Esophagus squamous epithelium (tissue), 5 donors: ENCODE measurements at places on chromosomes 7 and 10.

DNA sequence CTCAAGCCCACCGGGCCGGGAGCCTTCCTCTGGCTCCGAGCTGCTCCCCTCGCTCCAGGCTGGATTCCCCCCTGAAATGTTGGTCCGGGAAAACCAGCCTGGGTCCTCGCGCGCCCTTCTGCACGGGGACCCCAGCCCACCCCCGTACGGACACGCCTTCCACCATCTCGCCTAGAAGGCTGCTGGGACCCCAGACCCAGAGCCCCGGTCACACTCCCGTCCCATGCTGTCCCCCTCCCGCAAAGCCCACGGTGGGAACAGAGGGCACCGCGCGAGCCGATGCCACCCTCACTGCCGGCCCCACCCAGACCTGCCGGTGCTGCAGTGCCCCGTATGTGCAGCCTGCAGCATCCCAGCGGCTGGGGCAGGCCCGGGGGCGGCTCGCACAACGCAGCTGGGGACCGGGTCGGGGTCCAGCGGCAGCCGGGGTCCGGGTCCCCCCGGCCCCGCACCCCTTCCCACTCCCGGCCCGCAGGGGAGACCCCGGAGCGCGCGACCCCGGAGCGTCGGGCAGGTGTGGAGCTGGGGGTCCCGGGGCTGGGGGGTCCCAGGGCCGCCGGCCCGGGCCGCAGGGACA lies 871 bp downstream of the SPOCK2 start:
- H3K36me3 ChIP-seq = peaks cover 6% of the 10 kb centered on the region
- peak overlapping the region; percentile 63 for H3K27ac ChIP-seq
- peaks cover 37% of the 10 kb centered on the region for H3K27me3 ChIP-seq
- H3K4me1 ChIP-seq = peaks cover 35% of the 10 kb centered on the region
- peak overlapping the region; percentile 56 for H3K4me3 ChIP-seq

DNA sequence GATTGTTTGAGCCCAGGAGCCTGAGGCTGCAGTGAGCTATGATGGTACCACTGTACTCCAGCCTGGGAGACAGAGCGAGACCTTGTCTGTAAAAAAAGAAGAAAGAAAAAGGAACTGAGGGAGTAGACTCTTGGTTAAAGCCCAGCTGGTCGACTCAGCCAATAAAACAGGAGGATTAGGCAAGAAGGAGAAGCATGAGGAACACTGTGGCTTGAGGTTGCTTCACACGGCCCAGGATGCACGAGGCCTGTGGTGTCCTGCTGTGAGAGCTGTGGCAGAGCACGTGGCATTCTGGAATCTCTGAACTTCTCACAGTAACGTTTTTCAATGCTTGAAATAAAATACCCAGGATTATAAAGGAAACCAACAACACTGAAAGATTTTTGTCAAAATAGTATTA lies 93.3 kb downstream of the CUL2 start:
- H3K4me3 ChIP-seq = no peak overlapping the region
- no peaks in the 10 kb centered on the region for H3K27me3 ChIP-seq
- no peak overlapping the region for H3K27ac ChIP-seq
- DNase-seq = no peak

DNA sequence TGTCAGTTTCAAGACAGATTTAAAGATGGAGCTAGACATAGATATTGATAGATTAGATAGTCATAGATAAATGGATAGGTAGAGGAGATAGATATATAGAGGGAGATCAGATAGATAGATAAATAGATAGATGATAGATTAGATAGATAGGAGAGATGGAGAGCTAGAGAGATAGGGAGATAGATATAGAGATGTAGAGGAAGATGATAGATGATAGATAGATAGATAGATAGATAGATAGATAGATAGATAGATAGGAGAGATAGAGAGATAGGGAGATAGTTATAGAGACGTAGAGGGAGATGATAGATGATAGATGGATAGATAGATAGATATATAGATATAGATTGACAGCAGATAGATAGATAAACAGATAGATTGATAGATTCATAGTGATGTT lies 1038.8 kb upstream of the AUTS2 start:
- H3K27ac ChIP-seq = no peak overlapping the region
- H3K4me1 ChIP-seq = no peaks in the 10 kb centered on the region
- H3K4me3 ChIP-seq = no peak overlapping the region
- no peak for DNase-seq
- H3K36me3 ChIP-seq = no peaks in the 10 kb centered on the region

- DNase-seq = no peak
- no peak overlapping the region for H3K4me3 ChIP-seq
- H3K27me3 ChIP-seq = peaks cover 39% of the 10 kb centered on the region
Measured at GRCh38 chr7:50803359-50804337, 21.0 kb upstream of the GRB10 start.

DNA sequence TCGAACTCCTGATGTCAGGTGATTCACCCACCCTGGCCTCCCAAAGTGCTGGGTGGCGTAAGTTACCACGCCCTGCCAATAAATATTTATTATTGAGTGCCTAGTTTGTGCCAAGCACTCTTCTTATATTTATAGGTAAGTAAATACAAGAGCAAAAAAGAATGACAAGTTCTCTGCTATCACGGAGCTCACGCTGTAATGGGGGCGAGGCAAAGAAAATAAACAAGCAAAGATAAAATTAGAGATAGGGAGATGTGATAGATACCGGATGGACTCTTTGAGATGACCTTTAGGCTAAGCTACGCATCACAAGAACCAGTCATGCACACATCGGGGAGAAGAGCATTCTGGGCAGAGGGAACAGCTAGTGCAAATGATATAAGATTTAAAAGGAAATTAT lies 46.3 kb downstream of the GCC1 start:
- H3K4me3 ChIP-seq = no peak overlapping the region
- H3K27ac ChIP-seq = no peak overlapping the region
- H3K27me3 ChIP-seq = no peaks in the 10 kb centered on the region
- DNase-seq = no peak

GRCh38 chr7:106104721-106105260 lies 7.3 kb downstream of the SYPL1 start:
- no peaks in the 10 kb centered on the region for H3K36me3 ChIP-seq
- no peak overlapping the region for H3K4me3 ChIP-seq
- peaks cover 10% of the 10 kb centered on the region for H3K4me1 ChIP-seq
- no peak for DNase-seq

GRCh38 chr7:108204281-108204796 lies 74.2 kb upstream of the LAMB4 start:
- H3K36me3 ChIP-seq = no peaks in the 10 kb centered on the region
- no peak for DNase-seq
- H3K4me3 ChIP-seq = no peak overlapping the region
- H3K27ac ChIP-seq = no peak overlapping the region
- H3K4me1 ChIP-seq = no peaks in the 10 kb centered on the region

GRCh38 chr10:67433276-67433675 lies 262.7 kb downstream of the CTNNA3 start:
- no peak for DNase-seq
- H3K27me3 ChIP-seq = no peaks in the 10 kb centered on the region
- H3K4me3 ChIP-seq = no peak overlapping the region
- H3K27ac ChIP-seq = no peak overlapping the region
- no peaks in the 10 kb centered on the region for H3K36me3 ChIP-seq

- peaks cover 32% of the 10 kb centered on the region for H3K36me3 ChIP-seq
- no peak for DNase-seq
- no peak overlapping the region for H3K4me3 ChIP-seq
- H3K4me1 ChIP-seq = peaks cover 14% of the 10 kb centered on the region
Measured at GRCh38 chr10:22605168-22605567, 109.2 kb downstream of the PIP4K2A start.

- H3K27ac ChIP-seq = no peak overlapping the region
- H3K4me1 ChIP-seq = no peaks in the 10 kb centered on the region
- no peaks in the 10 kb centered on the region for H3K27me3 ChIP-seq
- no peaks in the 10 kb centered on the region for H3K36me3 ChIP-seq
Measured at GRCh38 chr7:125423458-125424155, 494.0 kb upstream of the POT1 start.

- H3K27ac ChIP-seq = no peak overlapping the region
- no peaks in the 10 kb centered on the region for H3K36me3 ChIP-seq
- no peak overlapping the region for H3K4me3 ChIP-seq
- no peak for DNase-seq
- H3K27me3 ChIP-seq = no peaks in the 10 kb centered on the region
- no peaks in the 10 kb centered on the region for H3K4me1 ChIP-seq
Measured at GRCh38 chr7:19920705-19921104, 147.3 kb upstream of the TMEM196 start.

DNA sequence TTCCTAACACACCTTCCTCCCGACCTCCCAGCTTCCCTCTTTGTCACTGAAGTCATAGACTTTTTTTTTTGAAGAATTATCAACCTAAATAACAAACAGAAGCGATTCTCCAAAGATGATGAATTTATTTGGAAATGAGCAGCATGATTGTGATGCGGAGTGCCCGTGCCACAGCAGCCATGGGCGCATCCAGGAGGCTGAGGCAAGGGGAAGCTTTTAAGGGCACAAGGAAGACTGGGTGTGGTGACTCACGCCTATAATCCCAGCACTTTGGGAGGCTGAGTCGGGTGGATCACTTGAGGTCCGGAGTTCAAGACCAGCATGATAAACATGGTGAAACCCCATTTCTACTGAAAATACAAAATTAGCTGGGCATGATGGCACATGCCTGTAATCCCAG lies 16.2 kb upstream of the GIMAP8 start:
- H3K4me3 ChIP-seq = no peak overlapping the region
- H3K27me3 ChIP-seq = no peaks in the 10 kb centered on the region

- no peak for DNase-seq
- no peak overlapping the region for H3K27ac ChIP-seq
- H3K27me3 ChIP-seq = no peaks in the 10 kb centered on the region
Measured at GRCh38 chr10:88437411-88437810, 145.7 kb downstream of the RNLS start.

GRCh38 chr10:4337563-4337962 lies 488.4 kb upstream of the AKR1E2 start:
- H3K27ac ChIP-seq = no peak overlapping the region
- H3K4me1 ChIP-seq = no peaks in the 10 kb centered on the region
- no peak overlapping the region for H3K4me3 ChIP-seq
- H3K27me3 ChIP-seq = no peaks in the 10 kb centered on the region
- H3K36me3 ChIP-seq = no peaks in the 10 kb centered on the region

- no peak overlapping the region for H3K4me3 ChIP-seq
- H3K36me3 ChIP-seq = no peaks in the 10 kb centered on the region
- H3K4me1 ChIP-seq = peaks cover 13% of the 10 kb centered on the region
Measured at GRCh38 chr7:1015196-1016121, 28.9 kb upstream of the GPR146 start.

DNA sequence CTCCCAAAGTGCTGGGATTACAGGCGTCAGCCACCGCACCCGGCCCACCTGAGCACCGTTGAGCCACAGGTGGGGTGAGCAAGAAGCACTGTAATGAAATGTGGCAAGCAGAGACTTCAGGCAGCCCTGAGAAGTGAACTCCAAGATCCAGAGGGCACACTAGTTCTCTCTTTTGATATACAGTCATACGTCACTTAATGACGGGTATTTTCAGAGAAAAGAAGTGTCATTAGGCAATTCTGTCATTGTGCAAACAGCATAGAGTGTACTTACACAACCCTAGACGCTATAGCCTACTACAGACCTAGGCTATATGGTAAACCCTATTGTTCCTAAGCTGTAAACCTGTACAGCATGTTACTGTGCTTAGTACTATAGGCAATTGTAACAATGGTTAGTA lies 7.9 kb downstream of the PANK1 start:
- no peaks in the 10 kb centered on the region for H3K4me1 ChIP-seq
- no peak overlapping the region for H3K27ac ChIP-seq
- no peak for DNase-seq
- H3K27me3 ChIP-seq = no peaks in the 10 kb centered on the region
- H3K4me3 ChIP-seq = no peak overlapping the region

GRCh38 chr10:12782537-12782936 lies 219.0 kb downstream of the CCDC3 start:
- no peaks in the 10 kb centered on the region for H3K4me1 ChIP-seq
- H3K36me3 ChIP-seq = no peaks in the 10 kb centered on the region
- H3K27ac ChIP-seq = no peak overlapping the region
- no peak overlapping the region for H3K4me3 ChIP-seq

- peak overlapping the region; percentile 73 for H3K27ac ChIP-seq
- no peaks in the 10 kb centered on the region for H3K27me3 ChIP-seq
- H3K4me3 ChIP-seq = peak overlapping the region; percentile 66
- H3K4me1 ChIP-seq = peaks cover 67% of the 10 kb centered on the region
- no peak for DNase-seq
Measured at GRCh38 chr7:128869138-128869943, 6.7 kb downstream of the ATP6V1F start.

- no peak for DNase-seq
- no peaks in the 10 kb centered on the region for H3K27me3 ChIP-seq
- H3K36me3 ChIP-seq = no peaks in the 10 kb centered on the region
- no peak overlapping the region for H3K27ac ChIP-seq
- no peak overlapping the region for H3K4me3 ChIP-seq
Measured at GRCh38 chr10:49213211-49213610, 25.0 kb upstream of the TMEM273 start.

- peak within 1 kb of the TSS; percentile 39 for H3K27ac ChIP-seq
- DNase-seq = no peak
- H3K4me1 ChIP-seq = peaks cover 13% of the 10 kb centered on the region
- H3K4me3 ChIP-seq = peak within 1 kb of the TSS; percentile 58
- no peaks in the 10 kb centered on the region for H3K27me3 ChIP-seq
- H3K36me3 ChIP-seq = no peaks in the 10 kb centered on the region
Measured at GRCh38 chr10:133357285-133358161, at the start of gene FUOM. Gene FUOM, minus strand, starts transcription at chr10:133358019. Its CDS starts 12 bp downstream, at chr10:133358007.

DNA sequence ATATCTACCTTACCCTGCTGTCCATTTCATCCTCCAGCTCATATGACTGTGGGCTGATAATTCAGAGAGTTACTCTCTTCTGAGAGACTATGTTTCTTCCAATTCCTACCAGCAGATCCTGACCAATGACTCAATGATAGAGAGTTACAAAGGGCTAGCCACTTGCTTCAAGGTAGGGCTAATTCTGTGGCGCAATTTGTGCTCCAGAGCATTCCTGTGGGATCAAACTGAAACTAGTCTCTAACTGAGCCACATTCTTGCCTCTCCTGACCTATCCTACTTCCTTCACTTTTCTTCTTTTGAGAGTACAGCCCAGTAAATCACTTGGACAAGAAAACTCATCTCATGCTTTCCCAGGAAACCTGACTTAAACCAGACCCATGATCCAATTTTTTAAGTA lies 17.9 kb upstream of the ASZ1 start:
- no peak overlapping the region for H3K27ac ChIP-seq
- no peaks in the 10 kb centered on the region for H3K27me3 ChIP-seq
- no peak for DNase-seq
- H3K4me1 ChIP-seq = peaks cover 8% of the 10 kb centered on the region
- no peak overlapping the region for H3K4me3 ChIP-seq
- H3K36me3 ChIP-seq = no peaks in the 10 kb centered on the region

DNA sequence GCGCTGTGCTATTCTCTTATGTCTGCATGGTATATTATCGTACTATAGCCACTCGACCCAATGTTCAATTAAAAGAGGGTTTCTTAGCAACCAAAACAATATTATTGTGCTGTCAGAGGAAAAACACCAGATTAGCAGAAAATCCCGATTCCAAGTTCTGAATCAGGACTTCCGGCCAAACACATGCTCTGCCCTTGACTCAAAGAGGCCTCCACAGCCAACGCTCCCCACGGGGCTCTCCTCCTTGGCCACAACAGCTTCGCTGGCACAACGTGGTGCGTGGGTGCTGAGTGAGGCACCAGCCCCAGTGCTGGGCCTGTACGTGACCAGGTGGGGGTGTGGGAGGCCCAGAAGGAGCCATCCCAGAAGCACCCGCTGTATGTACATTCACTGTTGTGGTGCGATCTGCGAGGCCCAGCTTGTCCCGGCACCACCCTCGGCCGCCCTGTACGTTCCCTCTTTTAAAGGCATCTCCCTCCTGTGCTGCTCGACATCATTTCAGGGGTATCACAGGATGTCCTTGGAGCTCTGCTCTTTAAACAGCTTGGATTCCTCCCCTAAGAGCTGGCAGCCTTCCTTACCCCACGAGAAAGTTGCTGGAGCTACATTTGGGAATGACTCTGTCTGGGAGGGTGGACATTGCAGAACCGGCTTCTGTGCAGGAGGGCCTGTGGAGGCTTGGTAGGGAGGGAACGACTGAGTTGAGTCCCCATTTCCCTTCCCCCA lies 736.2 kb downstream of the PARD3 start:
- no peak for DNase-seq
- H3K4me1 ChIP-seq = peaks cover 3% of the 10 kb centered on the region
- H3K36me3 ChIP-seq = no peaks in the 10 kb centered on the region
- peak overlapping the region; percentile 70 for H3K27ac ChIP-seq
